ENCODE measurements at places on chromosomes 5 and 9.

DNA sequence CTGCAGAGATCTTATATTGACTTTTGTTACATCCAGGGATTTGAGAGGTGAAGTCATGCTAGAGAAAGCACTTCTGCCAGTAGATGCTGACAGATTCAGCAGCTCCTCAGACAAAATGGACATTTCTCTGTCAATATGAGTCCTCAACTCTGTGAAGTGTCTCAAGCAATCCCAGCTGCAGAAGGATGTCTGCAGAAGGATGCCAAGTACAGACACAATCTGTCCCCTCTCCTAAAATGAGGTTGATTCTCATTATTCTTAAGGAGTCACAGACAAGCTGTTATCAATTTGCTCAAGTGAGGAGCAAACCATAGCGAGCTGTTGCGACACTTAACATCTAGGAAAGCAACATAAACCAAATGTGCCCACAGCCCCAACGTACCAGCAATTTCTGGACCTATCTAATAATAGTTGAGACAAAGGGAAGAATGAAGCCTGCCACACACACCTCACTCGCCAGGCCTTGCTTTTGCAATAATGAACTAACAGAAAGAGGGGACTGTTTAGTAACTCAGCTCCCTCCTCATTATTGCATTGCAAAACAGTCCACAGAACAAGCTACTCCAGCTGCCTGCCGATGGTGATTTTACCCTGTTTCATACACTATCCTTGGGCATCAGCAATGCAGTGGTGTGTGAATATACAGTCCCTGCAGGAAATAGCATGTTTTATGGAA is 364.2 kb upstream of the PDE4D start:
- DNase-seq, result no peak

DNA sequence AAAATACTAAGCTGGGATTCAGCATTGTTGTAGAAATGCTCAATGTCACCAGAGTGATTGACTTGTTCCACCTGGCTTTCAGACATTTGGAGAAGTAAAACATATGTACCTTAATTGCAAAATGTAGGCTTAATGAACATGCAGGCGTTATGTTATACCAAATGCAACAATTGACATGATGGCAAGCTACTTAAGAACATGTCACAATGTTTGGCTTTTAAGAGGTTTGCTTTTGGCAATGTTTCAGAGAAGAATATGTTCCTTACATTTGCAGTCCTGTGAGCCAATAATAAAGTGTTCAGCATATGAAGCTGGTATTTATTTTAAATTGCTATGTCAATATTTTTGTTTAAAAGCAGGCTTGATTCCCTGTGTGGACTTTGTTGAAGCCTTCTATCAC is 111.7 kb upstream of the NUDT12 start:
- DNase-seq, result no peak

DNA sequence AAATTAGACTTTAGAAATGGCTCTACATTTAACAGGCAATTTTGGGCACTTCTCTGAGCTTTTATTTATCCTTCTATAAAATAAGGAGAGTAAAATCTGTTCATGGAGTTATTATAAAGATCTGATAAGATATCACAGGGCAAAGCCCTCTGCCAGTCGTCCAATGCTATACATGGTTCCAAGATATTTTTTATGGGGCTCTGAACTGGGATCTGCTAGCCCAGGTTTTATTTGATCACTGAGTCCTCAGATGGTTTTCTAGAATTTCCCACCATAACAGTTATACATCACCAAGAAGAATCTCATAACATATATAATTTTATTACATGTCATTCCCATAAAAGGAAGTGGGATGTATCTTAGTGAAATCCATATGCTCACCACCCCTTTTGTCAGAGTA is 23.2 kb upstream of the IQGAP2 start:
- no peak for DNase-seq

GRCh38 chr5:82044010-82044409 is 72.2 kb downstream of the ATG10 start:
- peak; percentile 60 for DNase-seq

GRCh38 chr9:112145886-112146285 is 29.2 kb downstream of the SUSD1 start:
- no peak for DNase-seq

- DNase-seq, result peak; percentile 63
Observed at GRCh38 chr9:127968700-127969383, 11.9 kb downstream of the EEIG1 start.

DNA sequence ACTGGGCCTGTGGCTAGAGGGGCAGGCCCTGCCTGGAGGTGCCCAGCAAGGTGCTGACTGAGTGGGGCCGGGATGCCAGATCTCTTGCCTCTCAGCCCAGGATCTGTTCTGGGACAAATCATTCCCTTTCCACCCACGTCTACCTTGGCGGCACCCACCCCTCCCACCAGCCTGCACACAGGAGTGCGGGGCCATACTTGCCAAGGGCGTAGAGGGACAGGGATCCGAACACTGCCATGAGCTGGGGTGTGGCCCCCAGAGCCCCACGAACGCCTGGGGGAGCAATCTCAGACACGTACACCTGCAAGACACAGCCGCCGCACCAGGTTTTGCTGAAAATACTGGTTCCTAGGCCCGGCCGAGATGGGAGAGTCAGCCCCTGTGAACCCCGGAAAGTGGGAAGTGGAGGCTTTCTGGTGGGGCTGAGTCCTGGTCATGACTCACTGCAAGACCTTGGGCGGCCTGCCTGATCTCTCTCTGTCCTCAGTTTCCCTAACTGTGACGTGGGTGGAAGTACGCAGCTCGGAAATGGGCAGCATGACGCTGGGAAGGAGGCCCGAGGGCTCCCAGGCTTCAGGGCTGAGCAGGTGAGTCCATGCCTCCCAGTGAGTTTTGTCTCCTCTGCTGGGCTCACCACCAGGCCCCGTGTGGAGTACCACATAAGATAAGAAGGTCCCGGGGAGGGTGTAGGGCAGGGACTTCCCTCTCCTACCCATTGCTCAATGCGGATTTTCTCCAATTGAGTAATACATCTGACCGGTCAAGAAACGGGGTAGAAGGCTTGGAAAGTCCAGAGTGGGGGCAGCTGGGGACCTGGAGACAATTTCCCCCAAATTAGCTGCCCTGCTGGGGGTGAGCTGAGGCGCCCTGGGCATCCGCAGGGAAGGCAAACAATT is 2.6 kb downstream of the SLC2A6 start:
- peak; percentile 94 for DNase-seq

Measured in suppressor macrophage treated with lipopolysaccharide for 1 hour (primary cell).